ENCODE measurements at places on chromosomes 1 and 21.

DNA sequence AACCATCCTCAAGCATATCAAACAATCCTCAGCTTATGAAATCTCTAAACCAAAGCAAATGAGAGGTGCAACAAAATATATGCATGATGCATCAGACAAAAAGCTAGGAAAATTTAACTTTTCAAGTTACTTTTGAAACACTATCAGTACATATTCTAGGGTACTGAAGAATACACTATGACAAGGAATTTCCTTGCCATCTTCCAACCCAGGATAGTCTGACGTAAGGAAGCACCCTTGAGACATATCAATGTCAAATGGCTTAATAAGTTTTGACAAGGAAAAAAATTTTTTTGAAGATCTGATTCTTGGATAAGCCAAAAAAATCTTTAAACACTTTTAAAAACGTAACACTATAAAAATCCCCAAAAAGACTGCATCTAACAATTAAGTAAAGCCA lies 64.9 kb downstream of the KIFAP3 start:
- no peak for DNase-seq

DNA sequence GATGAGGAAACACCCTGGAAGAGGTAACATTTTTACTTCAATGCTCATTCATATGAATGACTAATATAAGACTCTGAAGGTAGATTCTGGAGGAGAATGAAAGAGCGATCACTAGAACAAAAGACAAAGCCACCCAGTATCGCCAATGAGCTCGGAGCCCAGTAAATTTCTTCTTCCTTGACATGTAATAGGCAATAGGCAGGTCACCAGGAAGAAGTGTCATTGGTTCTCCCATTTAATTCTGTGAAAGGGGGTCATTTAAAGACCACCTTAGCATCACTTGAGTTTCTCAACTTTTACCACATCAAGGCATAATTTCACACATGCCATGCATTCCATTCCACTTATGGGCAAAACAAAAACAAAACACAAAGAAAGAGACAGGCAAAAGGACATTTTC lies 7.9 kb downstream of the TNFSF18 start:
- no peak for DNase-seq

DNA sequence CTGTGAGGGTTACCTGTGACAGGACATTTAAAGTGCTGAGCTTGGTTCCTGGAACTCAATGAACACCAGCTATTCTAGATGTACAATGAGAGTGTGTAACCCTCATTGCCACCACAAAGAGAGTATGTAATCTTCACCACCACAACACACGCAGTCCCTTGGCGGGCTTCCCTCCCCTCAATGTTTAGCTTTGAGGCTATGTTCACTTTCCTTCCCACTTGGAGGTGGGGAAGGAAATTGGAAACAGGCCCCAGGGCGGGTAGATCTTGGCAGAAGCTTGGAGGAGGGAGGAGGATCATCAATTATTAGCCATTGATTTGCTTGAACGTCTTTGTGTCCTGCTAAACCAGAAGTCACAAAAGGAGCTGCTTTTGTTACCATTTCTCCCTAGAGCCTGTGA lies 8.3 kb upstream of the COL16A1 start:
- DNase-seq: peak; percentile 59

- no peak for DNase-seq
Observed at GRCh38 chr1:21311016-21311415, 20.8 kb upstream of the ECE1 start.

- DNase-seq: no peak
Observed at GRCh38 chr1:184889902-184890301, 84.4 kb downstream of the NIBAN1 start.

DNA sequence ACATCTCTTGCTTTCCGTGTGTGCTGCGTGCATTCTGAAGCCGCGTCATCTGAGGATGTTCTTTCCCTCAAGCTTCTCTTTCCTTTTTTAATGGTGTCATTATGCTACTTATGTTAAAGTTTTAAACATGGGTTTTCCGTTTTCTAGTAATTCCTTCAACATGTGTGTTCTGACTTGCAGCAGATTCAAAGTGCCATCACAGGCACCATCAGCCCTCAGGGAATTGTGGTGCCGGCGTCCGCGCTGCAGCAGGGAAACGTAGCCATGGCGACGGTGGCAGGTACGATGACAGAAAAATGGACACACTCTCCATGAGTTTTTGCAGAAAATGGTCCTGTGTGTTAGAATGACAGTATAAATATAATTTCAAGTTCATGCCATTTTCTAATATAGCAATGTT lies 42.4 kb downstream of the PKNOX1 start:
- DNase-seq: no peak

- DNase-seq: no peak
Observed at GRCh38 chr1:109280862-109281261, 2.1 kb downstream of the PSRC1 start.

DNA sequence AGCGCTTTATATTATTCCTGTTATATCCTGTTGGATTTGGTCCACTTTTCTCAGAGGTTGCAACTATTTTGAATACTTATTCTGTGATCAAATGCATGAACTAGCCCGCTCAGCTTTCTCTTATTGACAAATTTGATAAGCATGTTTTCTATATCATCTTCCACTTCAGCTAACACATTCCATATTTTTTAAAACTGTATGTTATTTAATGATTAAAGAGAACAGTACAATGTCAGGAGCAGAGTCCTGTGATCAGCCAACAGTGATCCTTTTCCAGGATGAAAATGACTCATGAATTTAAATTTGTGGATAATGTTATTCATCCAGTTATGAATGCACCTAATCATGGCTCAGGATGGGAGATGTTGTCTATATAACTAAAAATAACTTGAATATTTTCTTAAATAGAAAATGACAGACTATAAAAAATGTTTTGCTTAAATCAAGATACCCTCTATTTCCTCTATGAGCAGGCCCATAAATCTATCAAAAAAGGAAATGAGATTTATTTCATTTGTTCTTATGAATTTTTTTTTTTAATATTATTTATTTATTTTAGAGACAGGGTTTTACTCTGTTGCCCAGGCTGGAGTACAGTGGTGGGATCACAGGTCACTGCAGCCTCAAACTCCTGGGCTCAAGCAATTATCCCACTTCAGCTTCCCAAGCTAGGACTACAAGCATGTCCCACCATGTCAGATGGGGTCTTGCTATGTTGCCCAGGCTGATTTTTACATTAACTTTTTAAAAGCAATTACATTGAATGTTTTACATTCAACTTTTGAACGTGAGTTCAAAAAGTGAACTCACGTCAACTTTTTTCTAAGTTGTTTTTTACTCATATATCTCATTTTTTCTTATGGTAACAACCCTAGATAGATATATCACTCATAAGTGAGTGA lies 12.5 kb downstream of the BPNT1 start:
- no peak for DNase-seq

- DNase-seq: no peak
Observed at GRCh38 chr1:67137307-67137753, 2.6 kb upstream of the C1orf141 start.

DNA sequence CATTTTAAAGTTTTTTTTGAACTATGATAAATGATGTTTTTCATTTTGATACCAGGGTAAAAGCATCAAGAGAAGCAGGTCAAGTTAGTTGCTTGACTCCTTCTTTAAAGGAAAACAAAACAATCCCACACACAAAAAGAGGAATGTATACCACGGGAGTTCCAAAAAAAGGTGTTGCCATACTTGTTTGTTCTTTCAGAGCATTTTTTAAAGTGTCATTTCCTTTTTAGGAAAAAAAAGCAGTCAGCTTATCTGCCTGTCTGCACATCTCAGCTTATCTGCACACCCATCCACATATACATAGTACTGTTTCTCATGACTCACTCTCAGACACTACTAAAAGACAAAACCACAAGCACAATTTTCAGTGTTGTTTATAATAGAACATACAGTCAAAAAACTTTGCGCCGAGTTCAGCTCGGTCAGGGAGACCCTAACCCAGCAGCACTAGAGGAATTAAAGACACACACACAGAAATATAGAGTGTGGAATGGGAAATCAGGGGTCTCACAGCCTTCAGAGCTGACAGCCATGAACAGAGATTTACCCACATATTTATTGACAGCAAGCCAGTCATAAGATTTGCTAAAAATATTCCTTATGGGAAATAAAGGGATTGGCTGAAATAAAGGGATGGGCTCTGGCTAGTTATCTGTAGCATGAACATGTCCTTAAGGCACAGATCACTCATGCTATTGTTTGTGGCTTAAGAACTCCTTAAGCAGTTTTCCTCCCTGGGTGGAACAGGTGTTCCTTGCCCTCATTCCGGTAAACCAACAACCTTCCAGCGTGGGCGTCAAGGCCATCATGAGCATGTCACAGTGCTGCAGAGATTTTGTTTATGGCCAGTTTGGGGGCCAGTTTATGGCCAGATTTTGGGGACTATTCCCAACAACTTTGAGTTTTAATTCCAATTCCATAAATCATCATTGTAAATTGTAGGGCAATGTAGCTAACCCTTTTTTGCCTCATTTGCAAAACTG lies 11.4 kb upstream of the MNDA start:
- peak; percentile 85 for DNase-seq

GRCh38 chr1:1764876-1765470 lies 13.3 kb downstream of the NADK start:
- no peak for DNase-seq

DNA sequence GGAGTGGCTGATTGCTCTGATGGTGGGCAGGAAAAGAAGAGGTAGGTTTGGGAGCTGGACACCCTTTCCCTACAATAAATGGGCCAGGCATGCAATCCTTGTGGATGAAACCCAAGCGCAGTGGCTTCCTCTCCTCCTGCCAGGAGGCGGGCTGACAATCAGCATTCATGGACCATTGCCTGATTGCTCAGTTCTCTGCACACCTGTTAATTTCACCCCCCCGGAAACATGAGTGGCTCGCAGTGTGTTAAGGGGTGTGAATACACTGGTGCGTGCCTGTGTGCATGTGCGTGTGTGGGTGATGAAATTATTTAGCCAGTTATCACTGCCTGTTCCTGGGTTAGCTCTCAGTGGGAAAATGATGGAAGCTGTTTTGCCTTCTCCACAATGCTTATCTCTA lies 310.7 kb downstream of the PCP4 start:
- DNase-seq: no peak

DNA sequence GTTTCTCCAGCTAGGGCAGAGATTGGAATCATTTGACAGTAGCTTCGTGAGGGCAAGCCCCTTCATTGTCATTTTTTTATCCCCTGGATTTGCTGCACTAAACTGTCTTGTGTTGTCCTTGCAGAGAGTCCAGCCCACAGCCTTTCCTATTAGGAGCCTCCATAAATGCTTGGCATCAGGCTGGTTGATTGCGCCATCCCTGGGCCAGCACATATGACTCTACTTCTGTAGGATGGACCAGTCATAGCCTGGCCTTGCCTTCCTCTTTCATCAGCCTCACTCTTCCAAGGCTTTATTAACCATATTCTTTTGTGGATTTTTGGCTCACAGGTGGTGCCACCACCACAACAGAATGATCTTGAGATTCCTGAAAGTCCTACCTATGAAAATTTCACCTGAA lies 31.4 kb downstream of the LY9 start:
- DNase-seq: peak; percentile 15

- DNase-seq: no peak
Observed at GRCh38 chr1:185132534-185132933, 24.2 kb downstream of the TRMT1L start.
